Stimulated activated CD4-positive, alpha-beta T cell treated with anti-CD3 and anti-CD28 coated beads, TNF-alpha, amount 100 ng/mL, for 1 hour (primary cell): ENCODE measurements at places on chromosomes 6 and 20.

- DNase-seq, result no peak
These were observed 23.3 kb upstream of the CST3 start for GRCh38 chr20:23661002-23661429.

DNA sequence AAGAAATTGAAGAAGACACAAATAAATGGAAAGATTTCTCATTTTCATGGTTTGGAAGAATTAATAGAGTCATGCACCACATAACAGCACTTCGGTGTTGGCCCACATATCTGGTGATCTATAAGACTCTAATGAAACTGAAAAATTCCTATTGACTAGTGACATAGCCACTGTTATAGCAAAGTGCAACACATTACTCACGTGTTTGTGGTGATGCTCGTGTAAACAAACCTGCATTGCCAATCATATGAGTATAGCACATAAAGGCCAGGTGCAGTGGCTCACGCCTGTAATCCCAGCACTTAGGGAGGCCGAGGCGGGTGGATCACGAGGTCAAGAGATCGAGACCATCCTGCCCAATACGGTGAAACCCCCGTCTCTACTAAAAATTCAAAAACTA is 84.4 kb upstream of the STMND1 start:
- no peak for DNase-seq

DNA sequence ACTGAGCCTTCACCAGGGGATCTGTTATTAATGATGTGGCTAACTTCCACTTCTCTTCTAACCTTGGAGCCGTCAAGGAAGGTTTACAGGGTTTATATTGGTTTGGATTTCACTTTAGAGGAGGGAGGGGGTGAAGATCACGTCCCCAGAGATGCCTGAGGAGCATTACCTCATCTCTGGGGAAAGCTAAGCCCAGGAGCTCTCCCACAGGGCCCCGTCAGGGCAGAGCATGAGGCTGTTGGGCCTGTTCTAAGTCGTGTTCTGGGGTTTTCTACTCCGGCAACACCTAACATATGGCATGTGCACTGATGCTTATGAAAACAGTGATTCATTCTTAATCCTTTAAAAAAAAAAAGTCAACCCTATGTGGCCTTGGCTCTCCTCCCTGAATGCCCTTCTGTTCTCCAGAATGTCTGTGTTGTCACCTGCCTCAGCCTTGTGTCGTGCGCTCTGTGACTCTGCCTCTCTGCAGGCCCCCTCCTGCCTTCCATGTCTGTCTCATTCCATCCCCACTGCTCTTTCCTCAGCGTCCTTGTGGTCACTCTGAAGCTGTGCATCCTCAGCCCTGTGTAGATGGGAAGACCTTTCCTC is 97.4 kb upstream of the JARID2 start:
- DNase-seq, result no peak

GRCh38 chr20:48844996-48845395 is 17.2 kb upstream of the PREX1 start:
- no peak for DNase-seq

DNA sequence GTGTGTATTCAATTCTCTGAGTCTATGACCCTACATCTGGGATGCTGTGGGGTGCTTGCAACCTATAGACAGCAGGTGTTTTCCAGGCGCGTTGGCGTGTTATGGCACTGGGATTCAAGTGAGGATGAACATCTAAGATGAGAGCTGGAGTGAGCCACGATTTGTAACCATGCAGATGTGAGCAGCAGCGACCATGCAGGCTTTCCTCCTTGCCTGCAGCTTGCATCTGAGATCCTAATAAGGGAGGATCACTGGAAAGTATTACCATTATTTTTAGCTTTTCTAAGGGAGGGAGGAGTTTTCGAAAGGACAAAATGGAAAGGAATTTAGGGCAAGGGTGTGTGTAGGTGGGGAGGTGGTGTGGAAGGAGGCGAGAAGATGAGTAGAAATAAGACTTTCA is 216.7 kb downstream of the ATXN1 start:
- DNase-seq, result no peak

GRCh38 chr20:60963146-60963545 is 288.9 kb upstream of the CDH4 start:
- DNase-seq, result no peak

DNA sequence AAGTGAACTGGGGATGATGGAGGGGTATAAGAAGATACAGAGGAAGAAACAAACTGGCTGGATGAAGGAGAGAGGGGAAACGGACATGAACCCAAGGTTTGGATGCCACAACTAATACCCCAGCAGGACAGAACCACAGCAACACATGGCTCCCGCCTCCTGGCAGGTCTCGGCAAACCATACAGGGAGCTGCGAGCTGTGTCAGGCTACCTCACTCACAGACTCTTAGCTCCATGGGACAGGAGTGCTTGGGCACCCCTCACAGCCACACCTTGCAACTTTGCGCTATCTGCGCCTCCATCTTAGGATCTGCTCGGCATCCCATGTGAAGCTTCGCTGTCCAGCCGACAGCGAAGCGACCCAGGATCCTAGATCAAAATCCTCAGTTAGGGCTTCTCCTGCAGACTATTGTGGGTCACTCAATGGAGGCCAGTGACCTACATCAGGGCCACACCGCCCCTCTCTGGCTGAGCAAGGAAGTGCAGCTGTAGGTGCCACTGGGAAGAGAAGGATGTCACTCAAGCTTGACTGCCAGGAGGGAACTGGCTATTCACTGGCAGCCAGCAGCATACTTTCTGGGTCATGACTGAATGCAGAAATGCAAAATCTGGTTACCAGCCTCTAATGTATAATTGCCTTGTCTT is 174.4 kb upstream of the RIN2 start:
- no peak for DNase-seq

DNA sequence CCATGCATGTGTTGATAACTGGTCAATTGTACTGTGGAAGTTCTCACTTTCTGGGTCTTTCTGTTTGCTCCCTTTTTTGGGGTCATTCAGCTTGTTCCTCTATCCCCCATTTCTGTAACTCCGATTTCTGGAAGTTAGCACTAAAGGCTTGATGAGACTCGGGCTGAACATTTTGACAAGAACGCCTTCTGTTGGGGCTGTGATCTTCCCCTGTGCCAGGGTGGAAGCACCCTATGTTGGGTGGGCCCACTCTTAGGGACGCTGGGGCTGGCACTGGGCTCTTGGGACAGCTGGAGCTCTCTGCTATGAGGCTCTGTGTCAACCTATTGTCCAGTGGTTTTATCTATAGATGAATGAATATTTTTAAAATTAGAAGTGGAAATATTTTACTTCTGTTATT is 60.1 kb upstream of the FRMD1 start:
- no peak for DNase-seq

DNA sequence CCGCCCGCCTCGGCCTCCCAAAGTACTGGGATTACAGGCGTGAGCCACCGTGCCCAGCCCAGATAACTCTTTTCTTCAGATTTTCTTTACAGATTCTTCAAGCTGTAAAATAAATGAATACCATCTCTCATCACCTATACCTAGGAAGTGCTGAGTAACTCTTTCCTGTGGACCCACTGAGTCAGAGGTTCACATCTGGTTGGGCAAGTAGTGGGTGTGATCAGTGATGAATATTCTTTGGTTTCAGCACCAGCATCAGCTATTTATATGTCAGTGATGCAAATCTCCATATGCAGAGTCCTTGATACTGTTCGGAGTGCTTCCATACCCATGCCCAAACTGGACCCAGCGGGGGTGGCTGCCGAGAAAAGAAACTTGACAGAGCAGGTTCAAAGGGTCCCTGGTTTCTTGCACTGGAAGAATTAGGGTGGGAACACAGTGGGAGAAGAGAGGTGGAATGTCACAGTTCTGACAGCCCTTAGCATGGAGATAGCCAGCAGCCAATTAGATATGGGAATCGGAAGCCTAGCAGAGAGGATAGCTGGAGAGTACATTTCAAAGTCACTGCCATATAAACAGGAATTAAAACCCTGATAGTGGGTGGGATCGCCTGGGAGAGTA is 64.9 kb upstream of the DDR1 start:
- DNase-seq, result no peak

DNA sequence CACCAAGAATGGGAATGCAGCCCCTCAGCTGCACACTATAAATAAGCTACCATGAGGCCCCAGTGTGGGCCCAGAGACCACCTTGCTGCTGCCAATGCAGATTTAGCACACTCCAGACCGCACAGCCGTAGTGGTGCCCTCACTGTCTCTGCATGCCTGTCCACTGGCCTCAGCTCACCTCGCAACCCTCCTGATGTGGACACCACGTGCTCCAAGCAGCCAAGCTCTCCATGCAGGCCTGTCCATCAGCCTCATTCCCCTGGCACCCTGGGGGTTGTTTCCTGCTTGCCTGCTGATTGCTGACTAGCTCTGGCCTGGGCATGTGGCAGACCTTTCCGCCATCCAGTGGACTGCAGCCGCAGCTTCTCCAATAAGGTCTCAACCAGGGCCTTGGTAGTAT is 36.2 kb downstream of the ZBTB9 start:
- DNase-seq, result no peak

GRCh38 chr6:168043193-168043847 is 35.7 kb downstream of the FRMD1 start:
- no peak for DNase-seq

DNA sequence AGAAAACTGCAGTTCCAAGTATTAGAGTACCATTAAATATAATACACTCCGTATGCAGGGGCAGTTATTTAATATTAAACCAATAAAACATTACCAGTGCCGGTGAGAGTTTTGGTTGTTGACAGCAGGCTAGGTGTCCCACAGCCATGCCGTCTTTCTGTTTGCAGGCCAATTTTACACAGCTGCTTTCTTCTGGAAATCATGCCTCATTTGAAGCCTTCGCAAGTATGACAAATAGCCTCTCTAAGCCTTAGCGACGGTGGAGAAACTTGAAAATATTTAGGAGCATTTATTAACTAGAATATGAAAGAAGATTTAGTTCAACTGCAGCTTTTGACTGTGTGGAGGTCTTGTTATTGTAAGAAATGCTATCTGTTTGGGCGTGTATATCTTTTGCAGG is 226.0 kb downstream of the BMP2 start:
- DNase-seq, result no peak

GRCh38 chr6:43150051-43150751 is 20.9 kb upstream of the SRF start:
- DNase-seq, result no peak

- DNase-seq, result no peak
These were observed 38.1 kb downstream of the HTR1B start for GRCh38 chr6:77425216-77425615.

DNA sequence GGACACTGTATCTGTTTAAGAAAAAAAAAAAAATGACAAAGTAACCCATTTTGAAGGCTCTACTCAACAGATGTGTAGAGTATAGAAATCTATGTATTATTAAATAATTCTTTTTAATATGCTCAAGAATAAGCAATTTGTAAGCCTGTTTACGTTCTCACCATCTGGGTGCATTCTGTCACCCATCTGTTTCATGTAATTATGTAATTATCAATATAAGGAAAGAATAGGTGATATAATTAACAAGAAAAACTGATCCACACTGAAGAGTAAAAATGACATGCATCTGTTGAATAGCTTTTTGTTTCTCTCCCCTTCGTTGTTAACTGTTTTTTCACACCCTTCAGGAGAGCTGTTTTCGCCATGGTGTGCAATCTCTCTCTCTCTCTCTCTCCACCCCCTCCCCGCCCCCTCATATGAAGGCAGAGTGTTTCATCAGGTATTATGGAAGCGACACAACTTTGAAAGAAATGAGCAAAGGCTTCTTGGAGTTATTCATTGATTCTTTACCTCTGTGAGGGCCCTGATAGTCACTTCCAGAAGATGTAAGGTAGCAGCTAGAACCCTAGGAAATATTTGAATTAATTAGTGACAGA is 154.3 kb upstream of the INSM1 start:
- no peak for DNase-seq

- DNase-seq, result no peak
These were observed 170.8 kb upstream of the PHACTR1 start for GRCh38 chr6:12545619-12546409.

DNA sequence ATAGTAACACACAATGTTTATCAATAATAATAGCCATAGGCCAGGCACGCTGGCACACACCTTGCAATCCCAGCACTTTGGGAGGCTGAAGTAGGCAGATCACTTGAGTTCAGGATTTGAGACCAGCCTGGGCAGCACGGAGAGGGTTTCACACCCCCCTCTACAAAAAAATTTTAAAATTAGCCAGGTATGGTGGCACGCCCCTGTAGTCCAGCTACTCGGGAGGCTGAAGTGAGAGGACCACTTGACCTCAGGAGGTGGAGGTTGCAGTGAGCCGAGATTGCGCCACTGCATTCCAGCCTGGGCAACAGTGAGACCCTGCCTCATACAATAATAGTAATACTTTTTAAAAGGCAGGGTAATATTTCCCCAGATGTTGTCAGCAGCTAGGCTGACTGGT is 7.9 kb upstream of the MAPRE1 start:
- no peak for DNase-seq

DNA sequence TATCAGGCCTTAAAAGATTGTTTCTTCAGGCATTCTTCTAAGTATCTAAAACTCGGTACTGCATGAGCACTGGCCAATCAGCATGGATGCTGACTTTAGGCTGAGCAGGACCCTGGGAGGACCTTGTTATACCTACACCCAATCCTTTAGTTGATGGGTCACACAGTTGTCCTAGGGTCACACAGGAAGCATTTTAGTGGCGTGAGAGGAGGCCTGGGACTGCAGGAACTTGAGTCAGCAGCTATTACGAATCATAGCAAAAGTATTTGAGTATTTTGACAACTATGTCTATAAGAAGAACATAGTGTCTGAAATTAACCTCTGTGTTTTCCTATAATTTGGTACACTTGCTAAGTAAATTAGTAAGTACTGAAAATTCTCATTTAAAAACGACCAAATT is 741.4 kb downstream of the HACE1 start:
- DNase-seq, result no peak

- no peak for DNase-seq
These were observed 29.5 kb downstream of the NAPB start for GRCh38 chr20:23391707-23392310.

DNA sequence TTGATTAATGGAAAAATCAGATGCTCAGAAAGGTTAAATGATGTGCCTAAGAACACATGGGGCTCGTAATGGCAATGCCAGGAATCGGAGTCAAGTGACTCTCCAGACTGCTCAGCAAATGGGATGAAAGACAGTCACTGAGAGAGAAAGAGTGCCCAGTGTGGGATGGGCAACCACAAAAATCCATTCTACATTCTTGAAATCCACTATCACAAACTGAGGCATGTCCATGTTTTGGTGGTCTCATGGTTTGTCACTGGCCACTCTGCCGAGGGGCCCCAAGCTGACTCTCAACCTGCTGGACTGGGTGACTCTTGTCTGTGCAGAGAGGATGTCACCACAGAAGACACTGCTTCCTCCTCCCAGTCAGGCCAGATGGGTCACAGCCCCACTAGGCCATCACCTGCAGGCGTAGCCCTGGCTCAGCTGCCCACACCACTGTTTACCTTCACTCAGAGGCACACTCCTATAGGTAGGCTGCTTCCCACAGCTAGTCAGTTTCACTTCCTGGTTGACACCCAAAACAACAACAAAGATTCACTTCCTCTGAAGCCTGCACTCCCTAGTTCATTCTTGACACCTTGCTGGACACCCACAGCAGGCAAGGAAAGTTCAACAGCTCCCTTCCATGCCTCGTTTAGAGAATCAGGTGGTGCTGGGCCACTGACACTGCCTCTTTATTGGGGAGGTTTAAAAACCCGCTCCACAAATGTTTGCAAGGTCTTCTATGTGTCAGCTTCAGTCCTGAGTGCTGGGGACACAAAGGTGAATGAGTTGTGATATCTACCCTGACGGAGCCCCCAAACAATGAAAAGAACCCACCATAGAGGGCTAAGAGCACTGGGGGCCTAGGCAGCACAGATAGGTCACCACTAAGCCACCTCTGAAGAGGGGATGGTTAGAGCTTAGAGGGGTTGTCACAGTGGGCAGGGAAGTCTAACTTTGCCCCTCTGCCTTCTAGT is 21.7 kb downstream of the MAP1LC3A start:
- DNase-seq, result no peak

- DNase-seq, result no peak
These were observed 3.7 kb upstream of the SYNDIG1 start for GRCh38 chr20:24465730-24466129.

GRCh38 chr6:40419377-40419776 is 167.8 kb downstream of the LRFN2 start:
- no peak for DNase-seq
